Lung (tissue), 17 donors: ENCODE measurements at places on chromosomes 16 and 17. TPM values are rescaled to one million over a fixed set of nuclear protein-coding genes. Genes with fewer than 3 reads are reported as not detected.

CES3 gene
- total RNA-seq: 0.57 TPM

DDX28 gene
- total RNA-seq: 12.5 TPM

NPTX1 gene
- 7.5 TPM for total RNA-seq

CKLF gene
- 48.5 TPM for total RNA-seq

CDH13 gene
- 12.3 TPM for total RNA-seq

RHBDL1 gene
- total RNA-seq: 5.4 TPM

MC1R gene
- total RNA-seq: 3.8 TPM

CAPNS2 gene
- 1.0 TPM for total RNA-seq

PRM3 gene
- total RNA-seq: not detected

DNA sequence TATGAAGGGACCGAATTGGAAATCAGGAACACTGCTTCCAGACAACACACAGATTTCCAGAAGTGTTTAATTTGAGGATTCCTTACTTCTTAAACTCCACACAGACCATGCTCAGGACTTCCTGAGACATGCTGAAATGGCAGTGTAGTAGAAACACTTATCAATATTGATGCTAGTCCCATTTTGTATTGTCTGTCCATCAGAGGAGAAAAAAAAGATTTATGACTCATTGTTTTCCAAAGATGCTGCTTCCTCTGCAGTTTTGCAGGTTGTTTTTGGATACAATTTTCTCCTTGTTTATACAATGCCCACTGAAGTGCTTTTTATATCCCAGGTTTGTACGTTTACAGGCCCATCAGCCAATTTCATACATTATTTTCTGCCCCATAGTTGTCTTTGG lies 68.3 kb upstream of the TANC2 start:
- DNase-seq: no peak

DNA sequence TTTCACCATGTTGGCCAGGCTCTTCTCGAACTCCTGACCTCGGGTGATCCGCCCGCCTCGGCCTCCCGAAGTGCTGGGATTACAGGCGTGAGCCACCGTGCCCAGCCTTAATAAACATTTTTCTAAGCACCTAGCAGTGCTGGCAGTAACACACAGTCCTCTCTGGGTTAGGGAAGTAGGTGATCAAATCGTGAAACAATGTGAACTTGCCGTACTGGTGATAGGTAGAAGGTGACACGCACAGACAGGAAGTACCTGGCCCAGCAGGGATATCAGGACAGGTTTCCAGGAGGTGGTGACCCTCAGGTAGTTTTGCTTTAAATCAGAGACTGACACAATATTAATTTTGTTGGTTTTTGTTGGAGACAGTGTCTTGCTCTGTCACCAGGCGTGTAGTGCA lies 4.5 kb downstream of the PLD2 start:
- DNase-seq: no peak

GRCh38 chr17:35542990-35543389 lies 5.5 kb upstream of the SLFN12L start:
- DNase-seq: no peak

- peak; percentile 80 for DNase-seq
Observed at GRCh38 chr17:7767405-7768021, 50.0 kb downstream of the DNAH2 start.

DNA sequence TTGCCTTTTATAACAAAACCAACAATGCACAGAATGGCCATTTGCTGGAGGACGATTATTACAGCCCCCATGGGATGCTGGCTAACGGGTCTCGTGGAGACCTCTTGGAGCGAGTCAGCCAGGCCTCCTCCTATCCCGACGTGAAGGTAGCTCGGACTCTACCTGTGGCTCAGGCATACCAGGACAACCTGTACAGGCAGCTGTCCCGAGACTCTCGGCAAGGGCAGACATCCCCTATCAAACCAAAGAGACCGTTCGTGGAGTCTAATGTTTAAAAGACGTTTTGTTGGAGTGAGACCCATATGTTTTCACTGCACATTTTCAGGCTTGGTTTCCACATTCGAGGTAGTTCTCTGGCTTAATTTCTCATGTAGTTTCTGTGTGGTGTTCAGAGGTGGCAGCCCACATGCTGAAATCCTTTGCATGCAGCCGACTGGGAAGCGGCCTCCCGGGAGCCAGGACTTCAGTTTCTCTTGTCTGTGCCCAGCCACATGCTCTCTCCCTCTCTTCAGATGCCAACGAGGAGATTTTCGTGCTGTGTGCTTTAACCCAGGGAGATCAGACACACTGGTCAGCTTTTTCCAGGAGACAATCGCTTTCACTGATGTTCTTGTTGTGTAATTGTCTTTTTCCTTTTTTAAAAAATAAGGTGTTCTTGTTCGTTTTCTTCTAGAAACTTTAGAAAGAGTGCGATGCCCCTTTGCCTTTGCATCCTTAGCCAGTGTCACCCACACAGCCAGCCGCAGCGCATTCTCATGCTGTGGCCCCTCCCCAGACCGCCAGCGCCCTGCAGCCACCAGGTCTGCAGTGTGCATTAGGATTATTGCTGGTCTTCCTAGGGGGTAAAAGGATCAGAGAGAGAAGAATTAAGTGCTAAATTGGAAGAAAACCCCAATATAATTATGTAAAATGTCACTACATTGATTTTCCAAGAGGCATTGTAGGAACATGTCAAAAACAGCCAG lies 24.1 kb downstream of the CYB561 start:
- DNase-seq: no peak

DNA sequence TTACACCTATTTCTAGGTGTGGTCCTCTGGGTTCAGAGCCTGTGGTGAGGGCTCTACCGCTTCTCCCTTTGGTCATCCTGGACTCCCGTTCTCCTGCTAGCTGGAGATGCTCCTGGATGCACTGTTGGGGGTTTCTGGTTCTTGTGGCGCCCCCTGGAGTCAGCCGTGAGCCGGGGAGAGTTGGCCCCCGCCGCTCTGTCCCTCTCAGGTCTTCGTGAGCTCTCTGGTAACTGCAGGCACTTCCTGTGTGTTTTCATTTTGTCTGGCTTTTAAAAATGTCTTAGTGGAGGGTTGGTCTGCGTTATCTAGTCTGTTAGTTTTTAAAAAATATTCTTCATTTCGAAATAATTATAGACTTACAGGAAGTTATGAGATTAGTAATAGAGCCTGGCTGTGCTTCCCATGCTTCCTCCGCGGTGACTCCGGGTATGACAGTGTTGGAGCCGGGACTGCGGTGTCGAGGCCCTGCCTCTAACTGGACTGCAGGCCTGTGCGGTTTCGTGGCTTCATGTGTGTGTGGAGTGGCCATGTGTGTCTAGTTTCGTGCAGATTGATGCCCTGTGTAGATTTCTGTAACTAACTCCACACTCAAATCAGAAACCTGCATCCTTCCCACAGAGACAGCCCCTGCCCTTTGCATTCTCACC lies 78.0 kb upstream of the ZNF750 start:
- no peak for DNase-seq

DNA sequence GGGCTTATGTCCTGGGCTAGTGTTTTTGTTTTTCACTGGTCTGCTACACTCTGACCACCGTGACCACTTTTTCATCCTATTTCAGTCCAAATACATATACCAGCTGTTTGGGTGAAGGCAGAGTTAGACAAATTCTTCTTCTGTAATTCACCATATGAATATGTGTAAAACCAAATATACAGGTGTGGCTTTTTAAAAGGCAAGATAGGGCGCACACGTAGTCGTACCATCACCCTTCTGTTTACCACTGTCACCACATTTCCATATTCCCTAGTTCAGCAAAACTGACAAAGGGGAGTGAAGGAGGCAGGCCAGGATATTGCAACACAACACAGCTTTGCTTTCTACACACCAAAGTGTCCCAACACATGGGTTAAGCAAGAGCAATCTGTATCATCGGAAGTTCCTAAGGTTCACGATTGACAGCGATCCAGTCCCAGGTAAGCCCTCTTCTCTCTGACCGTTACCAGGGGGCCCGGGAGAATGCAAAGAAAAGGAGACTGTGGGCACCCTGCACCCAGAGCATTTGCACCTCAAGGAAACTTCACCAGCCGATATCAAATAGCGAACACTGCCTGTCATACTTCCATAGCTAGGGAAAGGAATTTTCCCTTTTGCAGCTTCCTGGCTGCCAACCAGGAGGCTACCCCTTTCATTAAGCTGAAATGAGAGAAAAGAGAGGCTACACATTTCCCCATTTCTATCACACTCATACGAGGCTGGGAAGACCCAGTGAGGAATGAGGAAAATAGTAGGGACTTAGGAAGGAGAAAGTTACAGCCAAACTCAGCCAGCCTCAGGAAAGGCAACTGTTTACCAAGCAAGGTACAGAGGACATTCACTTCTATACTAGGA lies 23.1 kb downstream of the CREBBP start:
- DNase-seq: peak; percentile 81

DNA sequence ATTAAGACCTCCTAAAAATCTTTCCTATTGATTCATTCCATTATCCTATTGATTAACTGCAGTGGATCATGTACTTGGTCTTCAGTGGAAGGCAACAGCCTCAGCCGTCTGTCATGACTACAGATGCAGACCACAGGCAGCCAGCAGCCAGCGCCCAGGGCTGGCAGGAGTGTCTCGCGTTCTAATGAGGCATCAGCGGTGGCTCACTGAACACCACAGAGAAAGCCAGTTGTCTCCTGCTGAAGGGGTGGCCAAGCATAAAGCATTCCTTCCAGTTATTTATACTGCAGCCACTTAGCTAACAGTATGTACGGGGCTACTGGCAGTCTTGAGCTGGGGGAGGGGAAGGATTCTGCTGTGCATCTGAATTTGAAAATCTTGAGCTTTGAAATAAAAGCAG lies 214.3 kb downstream of the IRX3 start:
- no peak for DNase-seq

- no peak for DNase-seq
Observed at GRCh38 chr17:5817475-5818395, 233.4 kb upstream of the NLRP1 start.

GRCh38 chr17:17994271-17995069 lies 21.8 kb downstream of the DRC3 start:
- no peak for DNase-seq

GRCh38 chr17:77449908-77450741 lies 309.4 kb downstream of the SEC14L1 start:
- peak; percentile 73 for DNase-seq

- no peak for DNase-seq
Observed at GRCh38 chr16:81879625-81880024, 100.5 kb downstream of the PLCG2 start.

DNA sequence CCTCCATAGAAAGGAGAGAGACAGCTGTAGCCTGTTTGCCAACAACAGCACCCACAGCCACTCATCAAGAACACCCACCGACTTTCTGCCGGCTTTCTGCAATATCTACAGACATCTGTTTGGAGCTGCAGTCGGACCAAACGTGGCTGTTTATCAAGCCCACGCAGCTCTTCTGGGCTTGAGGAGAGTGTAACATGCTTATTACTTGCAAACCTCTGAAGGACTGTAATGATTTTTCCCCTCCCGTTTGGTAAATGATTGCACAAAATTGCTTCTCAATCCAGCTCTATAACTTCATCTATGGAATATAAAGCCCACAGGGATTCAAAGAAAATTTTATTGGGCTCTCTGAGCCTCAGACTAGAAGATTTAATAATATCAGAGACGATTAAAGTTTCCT lies 100.5 kb downstream of the VAT1L start:
- DNase-seq: peak; percentile 48

GRCh38 chr16:7038475-7038874 lies 294.2 kb upstream of the RBFOX1 start:
- no peak for DNase-seq

DNA sequence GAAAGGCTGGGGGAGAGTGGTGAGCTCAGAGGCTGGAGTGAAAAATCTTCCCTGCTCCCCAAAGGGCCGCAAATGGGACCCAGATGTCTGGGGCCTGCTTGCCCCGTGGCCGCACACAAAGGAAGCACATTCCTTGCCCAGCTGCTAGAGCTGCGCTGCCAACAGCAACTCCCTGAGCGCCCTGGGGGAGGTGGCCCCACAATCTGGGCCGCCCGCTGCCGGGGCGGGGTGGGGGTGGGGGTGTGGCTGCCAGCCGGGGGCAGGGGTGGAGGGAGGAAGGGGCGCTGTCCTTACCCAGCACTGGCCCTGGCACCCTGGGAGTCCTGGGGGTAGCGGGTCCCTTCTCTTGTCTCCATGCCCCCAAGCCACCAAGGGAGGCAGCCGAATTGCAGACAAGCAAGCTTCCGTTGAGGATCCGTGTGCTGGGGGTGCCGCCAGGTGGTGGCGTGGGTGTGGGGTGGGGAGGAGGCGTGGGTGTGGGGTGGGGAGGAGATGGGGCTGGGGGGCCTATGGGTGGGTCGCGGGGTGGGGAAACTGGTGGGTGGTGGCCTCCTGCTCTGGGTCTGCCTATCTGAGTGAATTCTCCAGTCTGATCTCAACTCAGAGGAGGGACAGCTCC lies 48.4 kb upstream of the PABPN1L start:
- peak; percentile 83 for DNase-seq

DNA sequence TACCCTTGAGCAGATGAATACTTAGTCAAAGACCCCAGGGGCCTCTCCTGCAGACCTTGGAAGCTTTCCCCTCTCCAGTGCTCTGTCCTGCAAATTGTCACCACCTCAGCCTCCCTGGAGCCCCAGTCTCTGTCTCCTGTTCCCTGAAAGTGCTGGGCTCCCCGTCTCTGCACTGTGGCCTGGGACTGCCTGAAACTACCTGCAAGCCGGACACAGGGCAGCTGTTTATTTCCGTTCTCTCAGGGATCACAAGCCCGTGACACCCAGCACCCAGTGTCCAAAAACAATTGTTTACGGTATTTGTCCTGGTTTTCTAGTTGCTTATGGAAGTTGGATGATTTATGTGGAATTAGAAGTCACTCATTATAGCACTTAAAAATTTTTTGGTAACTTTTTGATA lies 81.6 kb upstream of the CHMP6 start:
- no peak for DNase-seq

- DNase-seq: no peak
Observed at GRCh38 chr17:55067697-55068439, 99.3 kb downstream of the STXBP4 start.

GRCh38 chr17:30554839-30555751 lies 77.9 kb downstream of the GOSR1 start:
- no peak for DNase-seq

- peak; percentile 78 for DNase-seq
Observed at GRCh38 chr17:61389670-61390478, 9.8 kb upstream of the TBX2 start.

- no peak for DNase-seq
Observed at GRCh38 chr16:14364386-14365199, 265.5 kb downstream of the PARN start.

DNA sequence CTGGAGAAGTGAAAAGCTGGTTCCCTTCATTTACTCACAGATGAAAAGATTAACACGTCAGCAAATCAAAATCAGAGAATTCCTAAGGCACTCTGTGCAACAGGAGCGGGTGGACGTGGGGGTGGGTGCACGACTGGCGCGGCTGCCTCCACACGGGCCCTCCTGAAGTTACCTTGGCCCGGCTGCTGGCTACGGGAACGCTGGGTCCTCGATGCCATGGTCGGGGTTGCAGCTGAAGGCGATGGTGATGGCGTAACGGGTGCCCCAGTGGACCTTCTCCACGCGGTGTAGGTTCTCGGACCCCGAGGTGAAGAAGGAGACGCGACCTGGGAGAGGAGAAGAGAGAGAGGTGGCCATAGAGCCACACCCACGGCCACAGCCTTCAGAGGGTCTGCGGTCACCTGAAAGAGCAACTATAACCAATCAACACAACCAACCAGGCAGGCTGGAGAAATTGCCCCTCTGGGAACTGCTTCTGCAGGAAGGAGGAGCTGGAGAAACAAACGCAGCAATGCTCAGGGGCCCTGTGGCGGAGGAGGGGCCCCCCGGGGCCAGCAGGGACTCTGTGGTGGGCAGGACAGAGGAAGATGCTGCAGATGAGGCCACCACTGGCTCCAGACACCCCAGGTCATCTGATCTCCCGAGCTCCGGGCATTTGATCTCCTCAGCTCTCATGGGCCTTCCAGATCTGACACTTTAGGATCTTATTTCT lies 20.8 kb downstream of the UTS2R start:
- DNase-seq: no peak
